ENCODE measurements at places on chromosomes 11 and 22.

DNA sequence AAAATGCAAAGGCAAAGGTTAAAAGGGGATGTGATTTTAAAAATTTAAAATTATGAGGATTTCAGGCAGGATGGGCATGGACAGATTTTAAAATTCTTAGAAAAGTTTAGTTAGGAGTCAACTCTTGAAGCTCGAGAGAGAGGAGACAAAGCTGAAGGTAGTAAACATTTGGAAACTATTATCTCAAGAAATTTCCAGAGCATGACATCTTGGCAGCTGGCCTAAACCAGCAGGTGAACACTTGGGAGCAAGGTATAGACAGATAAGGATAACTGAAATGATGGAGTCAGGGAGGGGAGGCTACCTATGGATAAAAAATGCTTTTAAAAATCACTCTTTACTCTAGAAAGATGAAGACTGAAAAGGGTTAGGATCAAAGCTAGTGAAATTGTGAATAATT, 13.7 kb downstream of the POU2AF3 start:
- DNase-seq = no peak

GRCh38 chr22:19109198-19110063, 12.8 kb downstream of the DGCR2 start:
- DNase-seq = peak; percentile 22

DNA sequence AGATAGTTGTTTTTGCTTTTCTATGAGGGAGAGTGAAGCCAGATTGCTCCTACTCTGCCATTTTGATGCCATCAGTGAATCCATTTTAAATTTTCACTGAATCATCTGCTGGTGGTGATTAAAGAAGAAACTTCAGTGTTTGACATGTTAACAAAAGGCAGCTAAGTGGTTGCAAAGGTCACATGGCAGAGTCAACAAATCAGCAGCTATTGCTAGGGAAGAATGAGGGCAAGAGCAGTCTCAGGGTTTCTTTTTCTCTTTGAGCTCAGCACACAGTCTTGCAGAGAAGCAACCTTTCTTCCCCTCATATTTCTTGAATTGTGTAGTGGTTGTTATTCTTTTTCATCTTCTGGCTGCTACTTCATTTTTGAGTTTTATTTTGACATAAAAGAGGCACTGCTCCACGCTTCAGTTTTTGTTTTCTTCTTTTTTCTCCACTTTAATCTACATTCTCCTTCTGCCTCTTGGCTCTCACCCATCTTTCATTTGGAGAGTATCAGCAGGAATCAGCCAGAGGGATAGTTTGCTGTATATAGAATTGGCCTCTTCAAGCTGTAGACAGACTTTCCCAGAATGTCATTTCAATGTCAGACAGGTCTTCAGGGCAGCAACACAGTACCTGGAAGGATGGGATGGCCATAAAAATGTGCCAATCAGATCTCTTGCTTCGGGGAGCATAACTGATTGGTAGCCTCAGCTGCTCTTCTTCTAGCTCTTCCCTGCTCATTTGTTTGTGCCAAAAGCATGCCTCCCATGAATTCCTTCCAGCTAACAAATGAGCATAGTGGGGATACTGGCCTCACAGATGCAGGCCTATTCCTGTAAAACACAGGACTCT, 153.9 kb downstream of the TRPC6 start:
- DNase-seq = no peak

GRCh38 chr22:31650391-31650790, 11.6 kb downstream of the PISD start:
- DNase-seq = no peak

DNA sequence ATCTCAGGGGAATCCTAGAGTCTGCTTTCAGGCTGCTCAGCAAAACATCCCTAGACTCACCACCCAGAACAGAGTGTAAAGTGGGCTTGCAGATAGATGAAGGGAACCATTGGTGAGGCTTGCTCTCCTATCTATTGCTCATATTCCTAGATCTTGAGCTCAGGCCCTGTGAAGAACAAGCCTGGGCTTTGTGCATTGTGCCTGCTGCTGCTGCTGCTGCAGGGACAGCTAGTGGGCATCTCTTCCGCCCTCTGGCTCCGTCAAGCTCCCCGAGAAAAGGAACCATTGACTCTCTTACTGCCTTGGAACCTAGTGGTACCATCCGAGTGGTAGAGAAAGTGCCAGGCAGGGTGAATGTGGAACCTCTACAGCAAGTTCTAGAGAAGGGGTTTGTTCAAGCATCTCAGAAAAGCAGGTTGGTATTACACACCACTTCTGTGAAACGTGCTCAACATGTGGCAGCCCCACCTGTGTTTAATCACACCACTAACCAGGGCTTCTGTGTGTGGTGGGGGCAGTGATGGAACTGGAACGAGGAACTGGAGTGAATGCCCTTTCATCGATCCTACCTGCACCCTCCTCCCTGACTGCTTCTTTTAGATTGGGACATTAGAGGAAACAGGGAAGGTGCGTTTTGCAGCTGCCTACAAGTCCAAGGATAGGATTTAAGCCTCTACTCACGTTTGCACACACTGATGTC, 4.4 kb downstream of the BACE1-AS start:
- no peak for DNase-seq

- DNase-seq = peak; percentile 4
Observed at GRCh38 chr11:118996926-118997626, 862 bp upstream of the CENATAC start.

DNA sequence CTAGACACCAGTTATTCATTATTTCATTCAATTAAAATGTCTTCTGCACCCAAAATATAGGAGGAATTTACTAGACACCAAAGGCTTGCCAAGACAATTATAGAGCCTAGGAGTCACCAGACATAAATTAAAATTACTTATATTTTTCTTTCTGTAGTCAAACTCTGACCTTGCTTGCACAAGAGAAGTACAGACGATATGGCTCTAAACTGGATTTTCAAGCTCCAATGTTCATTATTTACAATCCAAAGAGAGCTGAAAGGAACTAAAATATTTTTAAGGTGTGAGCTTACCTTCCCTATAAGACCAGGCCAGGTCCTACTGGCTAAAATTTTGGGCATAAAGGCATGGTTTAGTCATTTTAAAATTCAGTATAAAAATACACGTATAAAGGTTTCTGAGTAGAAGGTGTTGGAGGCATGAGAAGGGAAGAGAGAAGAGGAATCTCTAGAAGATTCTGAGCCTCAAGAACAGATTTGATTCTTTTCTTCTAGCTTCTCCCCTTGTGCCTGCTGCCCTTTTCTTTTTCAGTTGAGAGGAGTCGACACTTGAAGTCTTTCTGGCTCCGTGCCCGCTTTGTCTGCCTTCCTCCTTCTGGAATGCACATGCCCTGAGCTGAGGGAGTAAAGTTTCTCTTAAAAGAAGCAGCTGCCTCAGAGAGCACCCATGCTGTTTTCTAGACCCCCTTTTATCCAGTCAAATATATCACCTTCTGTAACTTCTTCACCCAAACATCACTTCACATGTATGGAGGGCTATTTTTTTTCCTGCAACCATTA, 13.5 kb downstream of the C11orf97 start:
- DNase-seq = no peak

DNA sequence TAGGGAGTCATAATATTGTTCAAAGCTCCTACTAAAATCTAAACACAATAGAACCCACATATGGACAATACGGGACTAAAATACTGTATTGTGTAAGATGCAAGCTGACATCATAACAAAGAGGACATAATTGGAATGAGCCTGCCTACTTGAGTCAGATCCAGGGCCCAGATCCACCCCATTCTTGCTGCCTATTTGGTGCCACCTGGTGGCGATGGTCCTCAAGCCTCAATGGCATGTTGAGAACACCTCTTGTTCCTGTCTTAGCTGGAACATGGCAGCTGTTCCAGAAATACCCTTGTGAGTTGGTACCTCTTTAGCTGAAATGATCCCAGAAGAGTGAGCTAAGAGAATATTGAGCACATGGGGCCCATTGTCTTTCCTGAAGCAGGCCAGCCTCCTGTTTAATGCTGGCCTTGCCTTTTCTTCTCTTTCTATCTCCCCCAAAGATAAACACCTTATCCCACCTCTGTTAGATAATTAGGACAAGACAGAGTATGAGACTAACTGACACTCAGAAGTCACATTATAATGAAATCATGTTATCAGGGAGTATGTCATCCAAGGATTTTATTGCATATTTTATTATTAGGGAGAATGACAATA, 680.9 kb upstream of the ANO5 start:
- DNase-seq = no peak

DNA sequence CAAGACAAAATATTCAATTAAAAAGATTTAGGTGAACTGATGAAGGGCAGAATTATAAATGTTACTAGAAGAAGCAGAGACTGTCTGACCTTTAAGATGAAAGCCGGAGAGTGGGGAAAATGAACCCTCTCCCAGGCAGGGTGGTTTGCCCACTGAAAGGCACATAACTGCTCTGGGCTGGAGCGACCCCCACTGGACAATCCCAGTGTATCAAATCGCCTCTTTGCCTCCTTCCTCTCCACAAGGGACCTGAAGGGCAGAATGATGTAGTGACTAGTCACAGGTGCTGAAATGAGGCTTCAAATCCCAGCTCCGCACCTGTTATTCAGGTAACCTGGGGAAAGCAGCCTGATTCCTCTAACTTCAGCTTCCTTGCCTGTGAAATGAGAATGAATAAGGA, 69.0 kb downstream of the EFCAB6 start:
- DNase-seq = no peak

- no peak for DNase-seq
Observed at GRCh38 chr11:126339073-126339862, 16.2 kb upstream of the ST3GAL4 start.

DNA sequence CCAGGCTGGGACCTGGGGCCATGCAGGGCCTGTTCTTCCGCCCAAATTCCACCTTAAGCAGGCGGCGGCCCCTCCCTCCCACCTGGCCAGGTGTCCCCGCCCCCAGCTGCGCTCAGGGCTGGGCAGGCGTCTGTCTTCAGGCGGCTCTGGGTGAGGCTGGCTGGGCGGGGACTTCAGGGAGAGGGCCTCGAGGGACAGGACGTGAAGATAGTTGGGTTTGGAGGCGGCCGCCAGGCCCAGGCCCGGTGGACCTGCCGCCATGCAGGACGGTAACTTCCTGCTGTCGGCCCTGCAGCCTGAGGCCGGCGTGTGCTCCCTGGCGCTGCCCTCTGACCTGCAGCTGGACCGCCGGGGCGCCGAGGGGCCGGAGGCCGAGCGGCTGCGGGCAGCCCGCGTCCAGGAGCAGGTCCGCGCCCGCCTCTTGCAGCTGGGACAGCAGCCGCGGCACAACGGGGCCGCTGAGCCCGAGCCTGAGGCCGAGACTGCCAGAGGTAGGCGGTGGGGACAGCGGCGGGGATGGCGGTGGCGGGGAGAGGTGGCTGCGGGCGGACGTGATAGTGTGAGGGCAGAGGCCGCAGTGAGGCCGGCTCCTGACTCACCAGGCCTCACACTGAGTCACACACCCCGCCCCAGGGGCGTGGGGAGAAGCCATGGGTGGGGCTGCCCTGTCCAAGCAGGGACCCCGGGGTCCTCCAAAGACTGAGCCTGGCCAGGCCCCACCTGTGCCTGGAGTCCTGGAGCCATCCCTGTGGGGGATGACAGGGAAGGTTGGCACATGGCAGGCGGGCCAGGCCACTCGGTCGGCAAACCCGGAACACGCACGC, at the start of gene PKP3:
TSS of gene PKP3 (plus strand) at position 176 of the 824 bp plus-strand sequence. CDS start at position 260, 84 bp downstream.
- DNase-seq = no peak

GRCh38 chr11:112388496-112388895, 127.8 kb upstream of the PLET1 start:
- DNase-seq = no peak

- no peak for DNase-seq
Observed at GRCh38 chr11:66268952-66269905, 790 bp downstream of the RAB1B start.

- DNase-seq = no peak
Observed at GRCh38 chr11:62923601-62924411, 2.6 kb upstream of the CHRM1 start.

- DNase-seq = no peak
Observed at GRCh38 chr11:121755906-121756305, 303.1 kb upstream of the SORL1-AS1 start.

DNA sequence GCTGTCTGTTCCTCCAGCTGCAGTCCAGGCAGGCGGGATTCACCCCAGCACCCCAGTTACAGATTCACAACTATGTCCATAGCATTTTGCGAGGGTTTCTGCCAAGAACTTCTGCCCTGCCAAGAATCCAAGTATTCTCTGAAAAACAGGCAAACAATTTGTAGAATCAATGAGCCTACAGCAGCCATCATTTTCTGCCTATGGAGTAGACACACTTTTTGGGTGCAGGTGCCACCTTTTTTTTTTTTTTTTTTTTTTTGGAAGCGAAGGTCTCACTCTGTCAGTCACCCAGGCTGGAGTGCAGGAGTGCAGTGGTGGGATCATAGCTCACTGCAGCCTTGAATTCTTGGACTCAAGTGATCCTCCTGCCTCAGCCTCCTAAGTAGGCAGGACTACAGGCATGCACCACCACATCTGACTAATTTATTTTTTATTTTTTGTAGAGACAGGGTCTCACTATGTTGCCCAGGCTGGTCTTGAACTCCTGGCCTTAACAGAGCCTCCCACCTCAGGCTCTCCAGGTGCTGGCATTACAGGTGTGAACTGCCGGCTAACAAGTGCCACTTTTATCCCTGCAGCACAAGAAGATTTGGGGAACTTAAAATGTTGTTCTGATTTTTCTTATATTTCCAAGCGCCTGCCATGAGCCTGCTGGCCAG, 195.1 kb downstream of the SNX19 start:
- DNase-seq = no peak

DNA sequence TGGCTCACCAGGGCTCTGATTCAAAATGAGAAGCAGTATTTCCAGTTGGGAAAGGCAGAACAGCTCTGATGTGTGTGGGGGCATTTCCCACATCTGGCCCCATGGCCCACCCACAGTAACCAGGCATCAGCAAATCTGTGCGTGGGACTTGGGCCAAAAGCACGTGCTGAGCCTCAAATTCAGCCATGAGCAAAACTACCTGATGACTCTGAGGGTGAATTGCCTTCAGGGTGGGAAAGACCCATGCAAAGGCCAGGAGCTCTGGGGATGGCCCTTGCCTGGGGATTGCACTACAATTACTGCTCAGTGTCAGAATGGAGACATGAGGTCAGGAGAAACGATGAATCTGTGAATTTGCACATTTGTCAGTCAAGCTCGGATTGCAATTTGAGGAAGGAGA, 20.9 kb downstream of the TP53AIP1 start:
- DNase-seq = no peak

- no peak for DNase-seq
Observed at GRCh38 chr11:32531528-32531927, 52.1 kb upstream of the EIF3M start.

DNA sequence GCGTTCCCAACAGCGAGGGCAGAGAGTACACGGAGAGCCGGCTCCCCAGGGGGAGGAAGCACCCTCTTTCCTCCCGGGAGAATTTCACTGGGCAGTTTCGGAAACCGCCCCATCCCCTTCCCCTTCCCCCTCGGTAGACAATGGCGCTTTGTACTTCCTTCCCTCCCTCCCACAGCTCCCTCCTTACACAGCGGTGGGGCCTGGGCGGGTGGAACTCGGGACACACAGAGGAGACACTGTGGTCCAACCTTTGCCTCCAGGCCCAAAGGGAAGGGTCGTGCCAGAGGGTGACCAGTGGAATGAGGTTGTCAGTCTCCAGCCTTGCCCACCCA, 4.3 kb downstream of the SMTN start:
- DNase-seq = no peak

GRCh38 chr22:36333644-36334043, 54.1 kb downstream of the MYH9 start:
- no peak for DNase-seq

- DNase-seq = no peak
Observed at GRCh38 chr11:120215634-120216033, 4.8 kb downstream of the OAF start.

GRCh38 chr11:7671347-7672215, 1.7 kb downstream of the CYB5R2 start:
- no peak for DNase-seq

Data from T-helper 9 cell (primary cell).